MG63 (cell line): ENCODE measurements at places on chromosomes 6 and 20. TPM values are rescaled to one million over a fixed set of nuclear protein-coding genes. Genes with fewer than 3 reads are reported as not detected.

DNA sequence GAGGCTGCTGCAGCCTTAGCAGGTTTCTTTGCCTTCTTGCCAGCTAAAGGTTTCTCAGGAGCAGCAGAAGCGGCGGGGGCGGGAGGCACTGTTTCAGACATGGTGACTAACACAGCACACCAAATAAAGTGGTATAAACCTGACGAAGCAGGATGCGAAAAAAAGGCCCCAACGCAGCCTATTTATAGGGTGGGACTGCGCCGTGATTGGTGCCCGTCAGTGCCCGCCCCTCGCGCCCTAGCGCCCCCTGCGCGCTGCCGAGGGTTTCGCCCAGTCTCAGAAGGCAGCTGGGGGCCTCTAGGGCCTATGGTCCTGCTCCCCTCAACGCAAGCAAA, 55.0 kb downstream of the TRIM38 start:
- peak; percentile 77 for DNase-seq

Gene OR2B6
- not detected in 2 replicates for total RNA-seq

GRCh38 chr6:11798096-11798495, 19.5 kb upstream of the ADTRP start:
- DNase-seq = no peak

Gene PRSS16
- 0.33 TPM in 1 of 2 replicates, not detected in the other for total RNA-seq
